ENCODE measurements at places on chromosomes 4 and X.

DNA sequence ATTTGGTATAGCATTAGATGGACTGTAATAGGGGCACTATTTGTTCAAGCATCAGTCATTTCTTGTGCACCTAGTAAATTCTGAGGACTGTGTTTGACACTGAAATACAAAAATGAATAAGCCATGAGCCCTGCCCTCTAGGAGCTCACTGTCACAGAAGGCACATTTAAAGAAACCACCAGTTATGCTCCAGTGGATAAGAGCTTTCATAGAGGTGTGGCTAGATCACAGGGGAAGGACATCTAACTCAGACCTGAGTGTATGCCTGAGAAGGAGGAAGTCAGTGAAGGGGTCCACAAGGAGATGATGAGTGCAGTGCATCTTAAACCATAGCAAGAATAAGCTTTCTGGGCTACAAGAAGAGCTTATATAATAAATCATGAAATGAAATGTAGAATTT is 40.1 kb downstream of the BTC start:
- no peak for DNase-seq

GRCh38 chrX:16695079-16695676 is 17.3 kb downstream of the CTPS2 start:
- DNase-seq = no peak

GRCh38 chr4:31187979-31188378 is 467.8 kb downstream of the PCDH7 start:
- DNase-seq = no peak

GRCh38 chr4:108036213-108036612 is 46.5 kb downstream of the HADH start:
- DNase-seq = no peak

DNA sequence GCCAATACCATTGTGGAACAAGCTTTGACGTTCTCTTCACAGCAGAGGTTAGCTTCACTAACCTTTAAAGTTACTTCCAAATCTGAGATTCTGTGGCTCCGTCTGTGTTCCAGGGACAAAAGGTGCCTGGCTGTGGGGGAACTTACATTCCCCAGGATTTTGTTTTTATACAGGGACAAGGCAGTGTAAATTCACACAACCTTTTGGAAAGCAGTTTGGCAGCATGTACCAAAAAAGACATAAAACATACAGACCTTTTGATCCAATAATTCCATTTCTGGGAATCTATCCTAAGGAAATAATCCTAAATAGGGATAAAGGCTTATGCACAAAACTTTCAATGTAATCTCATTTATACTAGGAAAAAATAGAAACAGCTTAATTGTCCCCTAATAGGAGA is 8.9 kb upstream of the C1QTNF7 start:
- DNase-seq = no peak
